ENCODE measurements at places on chromosomes 3 and 15. TPM values are rescaled to one million over a fixed set of nuclear protein-coding genes. Genes with fewer than 3 reads are reported as not detected.

The AGBL1 gene
- not detected for polyA plus RNA-seq

The STAG1 gene
- polyA plus RNA-seq = 20.2 TPM

The ATXN7 gene
- polyA plus RNA-seq = 28.7 TPM

DNA sequence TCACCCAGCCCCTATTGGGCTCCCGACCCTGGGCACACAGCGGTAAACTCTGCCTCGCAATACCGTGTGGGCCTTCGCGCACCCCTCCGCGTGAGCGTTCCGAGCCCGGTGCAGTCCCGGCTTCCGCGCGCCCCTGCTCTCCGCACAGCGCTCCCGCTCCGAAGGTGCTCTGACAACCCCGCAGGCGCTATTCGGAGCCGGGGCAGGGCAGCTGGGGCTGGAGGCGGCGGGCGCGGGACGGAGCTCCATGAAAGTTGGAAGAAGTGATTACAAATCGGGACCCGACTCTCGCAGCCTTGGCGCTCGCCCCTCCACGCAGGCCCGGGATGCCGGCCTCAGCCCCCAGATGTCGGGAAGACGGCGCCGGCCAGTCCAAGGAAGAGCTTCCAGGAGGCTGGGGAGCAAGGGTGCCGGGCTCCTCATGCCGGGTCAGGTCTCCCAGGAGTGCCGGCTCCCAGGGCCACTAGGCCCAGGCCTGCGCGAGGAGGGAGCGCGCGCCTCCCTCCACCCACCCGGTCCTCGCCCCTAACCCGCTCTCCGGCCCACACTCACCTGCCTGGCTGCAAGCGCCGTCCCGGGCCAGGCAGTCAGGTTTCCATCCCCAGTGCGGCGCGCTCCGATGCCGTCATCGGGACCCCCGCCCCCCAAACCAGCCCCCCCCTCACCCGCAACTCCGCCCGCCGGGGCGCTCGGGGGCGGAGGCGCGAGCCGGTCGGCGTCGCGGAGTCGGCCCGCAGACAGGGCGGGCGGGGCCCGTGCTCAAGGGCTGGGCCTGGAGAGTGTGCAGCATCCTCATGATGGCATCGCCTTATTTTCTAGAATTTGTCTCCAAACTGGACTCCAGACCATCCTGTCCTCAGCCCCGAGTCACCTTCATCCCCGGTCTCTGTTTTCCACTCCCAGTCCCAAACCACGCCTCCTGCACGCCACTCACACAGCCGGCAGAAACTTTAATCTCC is at the start of gene KIF7:
TSS of gene KIF7 (minus strand) at position 621 of the 959 bp plus-strand sequence. CDS start 2,537 bp downstream, outside the sequence.
- no peak for DNase-seq

GRCh38 chr3:115254492-115255196 is 107.6 kb upstream of the ZBTB20 start:
- no peak for DNase-seq

- no peak for DNase-seq
Measured at GRCh38 chr3:126753191-126754160, 49.4 kb downstream of the CHCHD6 start.

GRCh38 chr15:71732636-71733035 is 77.7 kb upstream of the NR2E3 start:
- DNase-seq = no peak

DNA sequence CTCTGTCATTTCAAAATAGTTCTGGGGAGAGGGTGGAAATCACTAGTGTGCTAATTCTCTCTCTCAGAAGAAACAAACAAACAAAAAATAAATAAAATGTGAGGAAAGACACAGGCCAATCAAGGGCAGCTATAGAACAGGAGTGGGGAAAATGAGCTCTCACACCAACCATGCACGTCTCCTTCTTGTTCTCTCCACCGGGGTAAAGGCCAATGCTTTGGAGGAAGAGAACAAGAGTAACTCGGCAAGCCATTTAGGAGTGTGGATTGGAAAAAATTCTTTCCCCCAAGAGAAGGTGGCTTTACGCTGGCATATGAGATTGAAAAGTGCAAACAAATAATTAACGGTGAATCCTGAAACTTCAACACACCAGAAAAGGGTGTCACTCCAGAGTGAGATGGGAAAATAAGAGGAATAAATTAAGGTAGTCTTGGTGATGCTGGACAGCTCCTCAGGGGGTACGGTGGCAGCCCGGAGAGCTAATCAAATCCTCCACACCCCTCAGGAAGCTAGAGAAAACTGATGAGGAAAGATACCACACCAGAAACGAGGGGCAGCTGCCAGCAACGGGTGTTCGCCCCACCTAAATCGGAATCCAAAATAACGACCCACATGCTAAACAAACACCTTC is 88.0 kb downstream of the RFTN1 start:
- DNase-seq = no peak

DNA sequence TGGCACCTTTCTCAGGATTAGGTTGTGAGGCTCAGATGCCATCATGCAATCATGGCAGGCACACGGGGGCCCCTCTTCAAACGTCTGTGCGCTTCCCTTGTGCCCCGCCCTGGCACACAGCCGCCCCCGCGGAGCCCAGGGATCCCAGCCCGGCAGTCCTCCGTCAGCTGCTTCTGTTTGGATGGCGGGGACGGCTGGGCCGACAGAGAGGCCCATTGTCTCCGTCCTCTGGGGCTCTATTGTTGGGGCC is 849 bp upstream of the HDAC11 start:
- no peak for DNase-seq

DNA sequence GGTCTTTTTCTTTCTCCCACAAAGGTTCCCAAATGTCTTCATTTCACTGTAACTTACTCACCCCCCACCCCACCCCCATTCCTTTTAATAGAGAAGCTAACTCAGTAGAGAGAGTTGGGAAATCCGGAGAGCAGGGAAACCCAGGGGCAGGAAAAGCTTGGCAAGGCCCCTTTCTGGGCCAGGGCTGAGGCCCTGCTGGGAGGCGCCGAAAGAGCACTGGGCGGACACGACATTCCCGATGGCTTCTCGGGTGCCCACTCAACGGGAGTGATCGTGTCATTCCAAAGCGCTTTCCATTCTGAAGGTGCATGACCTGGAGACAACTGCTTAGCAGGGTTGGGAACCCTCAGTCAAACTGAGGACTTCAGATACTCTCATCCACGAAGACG is 1.6 kb upstream of the DALRD3 start:
- DNase-seq = no peak

DNA sequence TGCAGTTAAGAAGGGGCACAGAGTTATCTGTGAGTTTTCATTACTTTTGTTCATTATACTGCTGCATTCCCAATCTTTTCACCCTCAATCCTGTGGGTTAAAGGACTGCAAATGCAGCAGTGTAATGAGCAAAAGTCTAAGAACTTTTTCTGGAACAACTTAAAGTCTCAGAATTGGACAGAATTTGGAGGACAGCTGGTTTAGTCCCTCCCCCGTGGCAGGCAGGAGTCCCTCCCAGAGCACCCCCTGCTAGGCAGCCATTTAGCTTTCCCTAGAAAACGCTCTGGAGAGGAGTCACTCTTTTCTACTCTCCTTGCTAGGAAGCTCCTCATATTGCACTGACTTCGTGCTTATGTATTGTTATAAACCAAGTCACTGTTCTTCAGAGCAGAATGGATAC is 156.3 kb upstream of the UBE2E1 start:
- DNase-seq = no peak

- DNase-seq = no peak
Measured at GRCh38 chr3:155676252-155676981, 68.5 kb downstream of the PLCH1 start.
